ENCODE measurements at places on chromosomes 2 and 18. TPM values are rescaled to one million over a fixed set of nuclear protein-coding genes. Genes with fewer than 3 reads are reported as not detected.

DNA sequence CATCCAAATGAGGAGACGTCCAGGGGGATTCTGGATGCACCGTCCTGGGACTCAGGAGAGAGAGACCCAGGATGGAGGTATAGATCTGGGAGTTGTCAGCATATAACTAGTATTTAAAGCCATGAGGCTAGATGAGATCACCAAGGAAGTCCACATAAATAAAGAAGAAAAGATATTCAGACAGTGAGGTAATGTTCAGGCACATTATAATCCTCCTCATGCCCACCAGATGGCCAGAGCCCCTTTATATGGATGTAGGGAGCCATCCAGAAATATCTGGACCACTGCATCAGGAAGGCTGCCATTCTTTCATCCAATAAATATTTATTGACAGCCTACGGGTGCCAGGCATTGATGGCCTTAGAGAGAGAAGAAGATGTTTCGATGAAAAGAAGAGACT, 21.2 kb upstream of the NCKAP5 start:
- DNase-seq, result no peak

DNA sequence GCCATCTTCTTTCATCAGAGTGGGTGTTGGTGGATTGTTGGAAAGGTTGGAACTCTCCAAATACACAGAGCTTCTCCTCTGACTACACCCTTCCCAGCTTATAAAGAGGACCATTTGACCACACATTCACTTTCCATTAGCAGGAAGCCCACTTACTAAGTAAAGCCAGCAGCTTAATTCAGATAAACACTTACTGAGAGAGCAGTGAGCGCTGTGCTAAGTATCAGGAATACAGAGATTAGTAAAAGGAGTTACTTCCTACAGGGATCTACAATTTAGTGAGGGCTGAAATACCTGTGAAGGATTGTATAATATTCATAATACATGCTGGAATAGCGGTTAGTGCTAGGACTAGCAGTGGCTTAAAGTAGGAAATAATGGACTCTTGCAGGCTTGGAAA, 343.0 kb downstream of the NYAP2 start:
- no peak for DNase-seq

DNA sequence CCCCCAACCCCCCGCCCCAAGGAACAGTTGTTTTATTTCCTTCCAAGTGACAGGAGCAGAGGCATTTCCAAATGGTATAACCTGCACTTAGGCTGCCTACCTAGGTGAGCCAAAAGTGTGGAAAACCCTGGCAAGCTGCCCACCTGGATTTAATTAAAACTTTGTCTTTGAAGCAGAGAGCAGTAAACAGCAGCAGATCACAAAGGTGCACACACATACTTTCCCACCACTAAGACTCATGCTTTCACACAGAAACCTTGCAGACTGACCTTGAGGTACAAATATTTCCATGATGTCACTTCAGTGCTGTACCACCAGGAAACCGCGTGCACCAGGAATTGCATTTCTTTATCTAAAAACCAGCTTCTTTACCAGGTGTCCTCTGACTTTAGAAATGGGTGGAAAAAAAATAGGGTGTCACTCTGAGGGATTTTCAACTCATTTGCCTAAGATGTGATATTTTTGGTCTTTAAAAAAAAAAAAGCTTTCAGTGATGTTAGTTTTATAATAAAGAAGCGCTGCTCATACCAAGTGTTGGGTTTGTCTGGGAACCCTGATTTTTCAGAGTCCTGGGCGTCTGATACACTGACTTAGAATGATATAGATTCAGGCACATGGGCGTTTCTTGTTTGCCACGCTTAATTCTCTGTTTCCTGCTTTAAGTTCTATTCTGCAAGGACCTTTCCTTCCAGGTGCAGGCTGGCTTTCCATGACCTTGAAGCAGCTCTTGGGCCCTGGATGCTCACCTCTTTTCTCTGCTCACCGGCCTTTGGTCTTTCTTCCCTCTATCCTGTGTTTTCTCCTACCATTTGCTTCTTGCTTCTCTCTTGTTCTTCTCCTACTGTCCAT, 70.7 kb upstream of the BCL2L11 start:
- DNase-seq, result no peak

GRCh38 chr2:167992278-167992677, 255.1 kb downstream of the STK39 start:
- no peak for DNase-seq

GRCh38 chr2:145402706-145403277, 882.9 kb upstream of the ZEB2 start:
- no peak for DNase-seq

- no peak for DNase-seq
Measured at GRCh38 chr18:79609841-79610281, 69.7 kb upstream of the CTDP1 start.

DNA sequence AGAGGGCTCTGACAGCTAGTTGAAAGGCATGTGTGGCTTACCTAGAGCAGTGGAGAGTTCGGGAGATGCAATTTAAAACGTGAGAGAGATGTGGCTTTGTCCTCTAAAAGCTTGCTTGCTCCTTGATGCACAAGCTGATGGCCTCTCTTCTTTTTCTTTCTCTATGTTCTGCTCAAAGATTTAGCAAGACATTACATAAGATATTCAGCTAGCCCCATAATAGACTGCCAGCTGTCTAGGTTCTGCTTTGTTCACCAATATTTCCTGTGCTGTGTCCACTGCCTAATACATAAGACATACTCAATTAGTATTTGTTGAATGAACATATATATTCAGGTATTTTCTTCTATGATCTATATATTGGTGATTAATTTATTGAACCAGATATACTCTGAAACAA, 31.1 kb downstream of the SPATS2L start:
- DNase-seq, result no peak

- DNase-seq, result no peak
Measured at GRCh38 chr2:232951181-232951580, 61.9 kb downstream of the NGEF start.

DNA sequence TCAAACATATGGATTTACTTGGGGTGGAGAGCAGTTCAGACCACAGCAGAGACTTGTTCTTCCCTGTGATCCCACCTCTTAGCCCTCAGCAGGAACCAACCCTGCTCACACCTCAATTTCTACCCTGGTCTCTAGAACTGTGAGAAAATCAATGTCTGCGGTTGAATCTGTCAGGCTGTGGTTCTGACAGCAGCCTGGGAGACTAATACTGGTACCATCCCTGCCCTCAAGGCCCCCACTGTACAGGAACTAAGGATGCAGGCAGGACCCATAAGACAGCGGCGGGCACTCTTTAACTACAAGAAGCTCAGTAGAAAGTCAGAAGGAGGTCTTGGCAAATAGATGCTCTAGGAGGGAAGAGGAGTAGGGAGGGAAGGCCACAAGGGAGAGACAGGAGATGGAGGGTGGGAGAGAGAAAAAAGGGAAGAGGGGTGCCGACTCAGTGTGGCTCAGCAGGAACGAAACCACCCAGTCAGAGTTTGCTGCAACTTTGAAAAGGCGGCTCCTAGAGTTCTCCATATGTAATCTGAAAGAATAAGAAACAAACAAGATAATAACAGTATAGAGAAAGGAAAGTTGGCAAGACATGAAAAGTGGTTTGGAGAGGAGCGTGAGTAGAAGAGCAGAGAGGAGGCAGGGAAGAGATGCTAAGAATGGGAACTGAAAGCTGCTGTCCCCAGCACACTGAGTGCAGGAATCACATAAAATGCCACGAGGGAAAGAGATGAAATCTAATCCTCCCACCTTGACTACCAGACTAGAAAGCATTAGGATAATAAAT, 323.9 kb upstream of the ID2 start:
- no peak for DNase-seq

GRCh38 chr18:78511666-78512601, 467.7 kb upstream of the SALL3 start:
- no peak for DNase-seq

Gene DYNAP
- not detected for total RNA-seq

Gene HTR2B
- total RNA-seq, result not detected

Gene RND3
- not detected for total RNA-seq

Gene ALPP
- not detected for total RNA-seq

Gene NEB
- total RNA-seq, result 1.7 TPM

Gene FSHR
- not detected for total RNA-seq

Gene LRRC30
- not detected for total RNA-seq
